NCI-H1092 (cell line): ENCODE measurements at places on chromosomes 3 and 15.

DNA sequence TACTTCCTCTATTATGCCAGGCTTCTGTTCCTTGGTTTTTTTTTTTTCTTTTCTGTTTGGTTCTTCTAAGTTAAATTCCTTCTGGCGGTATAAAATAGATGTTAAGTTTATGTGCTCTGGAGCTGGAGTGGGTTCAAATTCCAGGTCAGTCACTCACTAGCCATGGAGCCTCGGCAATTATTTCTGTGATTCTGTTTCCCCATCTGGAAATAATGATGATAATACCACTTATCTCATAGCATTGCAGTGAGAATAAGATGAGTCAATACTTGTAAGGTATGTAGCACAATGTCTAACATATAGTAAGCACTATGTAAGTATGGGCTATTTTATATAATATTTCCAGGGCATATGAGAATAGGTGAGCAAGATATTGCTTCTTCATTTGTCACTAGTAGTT lies 33.2 kb upstream of the ZDHHC23 start:
- DNase-seq = no peak

GRCh38 chr3:172515130-172515918 lies 7.9 kb downstream of the TNFSF10 start:
- no peak for DNase-seq

GRCh38 chr3:104396974-104397669 lies 969.6 kb upstream of the ALCAM start:
- DNase-seq = no peak

DNA sequence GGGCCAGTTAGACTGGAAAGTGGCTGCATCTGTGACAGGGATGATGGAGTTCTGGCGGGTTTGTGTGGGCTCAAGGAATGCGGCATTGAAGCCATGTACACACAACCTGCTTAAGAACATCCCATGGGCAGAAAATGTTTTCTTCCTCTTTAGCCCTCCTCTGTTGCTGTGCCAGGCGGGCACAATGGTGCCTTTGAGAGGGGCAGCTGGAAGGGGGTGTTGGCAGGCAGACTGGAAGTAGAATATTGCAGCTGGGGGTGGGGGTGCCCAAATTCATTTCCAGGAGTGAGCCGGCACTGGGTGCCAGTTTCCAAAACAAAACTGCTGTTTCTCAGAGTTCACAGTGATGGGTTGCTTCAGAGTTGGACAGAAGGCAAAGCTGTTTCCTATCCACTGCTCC lies 91.8 kb upstream of the ETV5 start:
- DNase-seq = no peak

- DNase-seq = no peak
Observed at GRCh38 chr3:30702038-30702827, 95.8 kb downstream of the TGFBR2 start.

- DNase-seq = no peak
Observed at GRCh38 chr15:70613271-70613670, 150.1 kb downstream of the UACA start.

- DNase-seq = no peak
Observed at GRCh38 chr15:94287794-94288246, 56.5 kb downstream of the MCTP2 start.
